ENCODE measurements at places on chromosomes 16 and 17.

- peak; percentile 19 for DNase-seq
Measured at GRCh38 chr17:70622368-70623260, 453.3 kb downstream of the KCNJ2 start.

DNA sequence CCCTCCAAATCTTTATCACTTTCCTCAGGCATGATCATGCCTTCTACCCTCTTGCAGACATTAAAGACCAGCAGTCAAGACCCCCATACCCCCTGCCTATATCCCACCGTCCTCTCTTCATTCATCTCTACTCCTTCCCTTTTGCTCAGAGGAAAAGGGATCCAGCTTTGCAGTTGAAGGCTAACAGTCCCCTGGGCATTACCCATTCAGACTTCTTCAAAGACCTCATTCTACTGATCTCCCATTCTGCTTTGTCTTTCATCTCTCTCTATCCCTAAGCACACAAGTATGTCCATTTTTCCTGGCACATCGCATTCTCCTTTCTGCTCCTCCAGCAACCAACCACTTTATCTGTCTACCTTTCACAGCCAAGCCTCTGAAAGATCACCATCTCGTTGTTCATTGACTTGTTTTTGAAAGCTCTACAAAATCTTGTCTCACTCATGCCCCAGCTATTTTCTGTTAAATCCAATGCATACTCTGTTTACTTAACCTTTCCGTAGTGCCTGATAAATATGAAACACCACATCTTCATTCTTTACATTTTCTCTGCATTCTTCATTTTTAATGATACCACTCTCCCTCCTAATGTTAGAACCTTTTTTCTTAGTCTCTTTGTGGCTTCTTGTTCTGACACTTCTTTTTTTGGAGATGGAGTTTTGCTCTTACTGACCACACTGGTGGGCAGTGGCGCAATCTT is 14.1 kb upstream of the LCMT1 start:
- DNase-seq, result peak; percentile 58

DNA sequence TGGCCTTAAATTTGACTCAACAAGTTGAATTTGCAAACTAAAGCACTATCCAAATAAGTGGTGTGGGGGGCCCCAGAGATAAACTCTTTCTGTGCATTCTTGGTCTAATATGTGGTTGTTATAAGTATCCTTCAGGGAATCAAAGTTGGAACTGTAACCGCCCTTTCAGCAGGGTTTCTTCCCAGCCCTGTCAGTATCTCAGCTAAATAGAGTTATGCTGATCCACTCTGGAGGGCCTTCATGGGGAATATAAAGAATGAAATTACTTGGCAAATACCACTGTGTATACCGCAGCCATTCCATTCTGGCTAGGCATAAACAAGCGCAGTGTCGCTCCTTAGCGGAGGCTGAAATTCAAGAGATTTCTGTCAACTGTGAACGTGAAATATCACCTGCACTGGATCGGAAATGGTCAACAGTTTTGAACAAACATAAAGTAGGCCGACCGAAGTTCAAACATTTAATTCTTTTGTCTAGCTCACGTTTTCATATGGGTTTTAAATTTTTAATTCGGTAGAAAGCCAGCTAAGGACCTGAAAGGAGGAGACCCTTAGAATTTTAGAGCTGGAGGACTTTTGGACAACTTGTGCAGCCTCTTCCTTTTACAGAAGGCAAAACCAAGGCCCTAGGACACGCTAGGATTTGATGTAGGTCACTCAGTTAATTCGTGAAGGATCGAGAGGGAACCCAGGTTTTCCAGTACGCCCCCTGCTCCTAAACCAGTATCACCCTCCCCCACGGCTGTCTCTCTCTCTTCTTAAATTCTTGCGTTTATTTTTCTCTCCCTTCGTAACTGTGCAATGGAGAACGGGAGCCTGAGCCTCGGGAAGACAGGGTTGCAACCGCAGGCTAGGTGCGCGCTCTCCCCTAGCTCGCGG is 74.7 kb downstream of the CHD9 start:
- peak; percentile 83 for DNase-seq

DNA sequence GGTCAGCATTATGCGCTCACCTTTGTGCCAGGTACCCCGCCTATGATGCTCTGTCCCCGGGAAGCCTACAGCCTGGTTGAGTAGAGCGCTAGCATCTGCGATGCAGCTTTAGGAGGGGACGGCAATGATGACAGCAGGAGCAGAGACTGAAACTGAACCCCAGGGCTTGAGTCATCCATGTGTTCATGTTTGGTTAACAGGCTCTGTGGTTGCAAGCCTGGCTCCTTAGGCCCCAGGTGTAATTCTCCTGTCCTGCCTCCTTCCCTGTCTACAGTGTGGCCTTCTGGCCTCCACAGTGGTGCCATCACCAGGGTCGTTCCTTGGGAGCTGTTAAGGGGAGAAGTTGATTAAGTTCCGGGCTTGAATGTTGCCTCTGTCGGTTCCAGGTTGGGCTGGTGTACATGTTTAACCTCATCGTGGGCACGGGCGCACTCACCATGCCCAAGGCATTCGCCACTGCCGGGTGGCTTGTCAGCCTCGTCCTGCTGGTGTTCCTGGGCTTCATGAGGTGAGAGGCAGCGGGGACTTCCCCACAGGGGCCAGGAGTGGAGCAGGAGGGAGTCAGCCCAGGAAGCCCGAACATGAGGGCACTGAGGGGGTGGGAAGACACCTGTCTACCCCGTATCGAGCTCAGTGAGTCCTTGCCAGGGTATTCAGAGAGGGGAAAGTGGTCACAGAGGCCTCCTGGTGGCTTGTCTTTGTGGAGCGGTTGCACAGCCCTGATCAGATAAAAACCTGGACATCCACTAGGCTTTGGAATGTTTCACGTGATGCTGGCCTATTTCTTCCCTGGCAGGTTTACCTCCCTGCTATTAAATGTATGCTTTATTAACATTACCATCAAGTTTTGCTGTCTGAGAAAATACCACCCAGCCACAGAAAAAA is 9.2 kb upstream of the NAT9 start:
- DNase-seq, result no peak

DNA sequence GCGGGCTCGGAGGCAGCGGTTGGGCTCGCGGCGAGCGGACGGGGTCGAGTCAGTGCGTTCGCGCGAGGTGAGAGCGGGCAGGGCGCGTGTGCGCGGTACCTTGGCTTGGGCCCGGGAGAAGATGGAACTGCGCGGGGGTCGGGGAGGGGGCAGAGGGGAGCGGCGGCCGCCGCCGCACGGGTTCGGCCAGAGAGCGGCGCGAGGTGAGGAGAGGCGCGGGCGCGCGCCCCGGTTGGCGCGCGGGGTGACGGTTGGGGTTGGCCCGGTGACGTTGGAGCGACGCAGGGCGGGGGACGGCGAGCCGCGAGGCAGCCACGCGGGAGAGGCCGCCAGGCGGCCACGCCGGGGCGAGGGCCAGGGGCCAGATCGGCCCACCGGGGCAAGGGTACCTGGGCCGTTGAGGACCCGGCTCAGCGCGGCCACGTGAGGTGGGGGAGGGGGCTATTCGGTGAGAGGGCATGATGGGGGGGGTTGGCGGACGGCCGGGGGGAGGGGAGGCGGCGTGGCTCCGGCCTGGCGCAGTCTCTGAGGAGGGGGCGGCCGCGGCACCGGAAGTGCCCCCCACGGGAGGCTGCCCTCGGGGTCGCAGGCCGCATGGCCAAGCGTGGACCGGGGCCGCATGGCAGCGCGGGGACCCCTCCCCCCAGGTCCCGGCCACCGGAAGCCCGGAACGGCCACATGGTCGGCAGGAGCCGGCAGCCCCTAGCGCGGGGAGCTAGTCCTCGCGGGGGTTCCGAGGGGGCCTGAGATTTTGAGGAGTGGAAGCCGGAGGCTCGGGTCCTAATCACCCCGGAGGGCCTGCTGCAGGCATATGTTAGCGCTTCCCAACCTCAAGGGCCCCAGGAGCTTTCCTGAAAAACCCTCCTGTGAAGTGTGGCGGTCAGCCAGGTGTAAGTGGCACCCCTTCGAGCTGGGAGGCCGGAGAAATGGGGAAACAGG is 527 bp downstream of the EIF5A start:
- DNase-seq, result peak; percentile 68

- no peak for DNase-seq
Measured at GRCh38 chr17:76270127-76270592, 5.0 kb downstream of the UBALD2 start.

- no peak for DNase-seq
Measured at GRCh38 chr16:28103516-28104170, 40.1 kb upstream of the GSG1L start.

- DNase-seq, result peak; percentile 76
Measured at GRCh38 chr16:85316321-85316919, 204.1 kb upstream of the CIBAR2 start.

DNA sequence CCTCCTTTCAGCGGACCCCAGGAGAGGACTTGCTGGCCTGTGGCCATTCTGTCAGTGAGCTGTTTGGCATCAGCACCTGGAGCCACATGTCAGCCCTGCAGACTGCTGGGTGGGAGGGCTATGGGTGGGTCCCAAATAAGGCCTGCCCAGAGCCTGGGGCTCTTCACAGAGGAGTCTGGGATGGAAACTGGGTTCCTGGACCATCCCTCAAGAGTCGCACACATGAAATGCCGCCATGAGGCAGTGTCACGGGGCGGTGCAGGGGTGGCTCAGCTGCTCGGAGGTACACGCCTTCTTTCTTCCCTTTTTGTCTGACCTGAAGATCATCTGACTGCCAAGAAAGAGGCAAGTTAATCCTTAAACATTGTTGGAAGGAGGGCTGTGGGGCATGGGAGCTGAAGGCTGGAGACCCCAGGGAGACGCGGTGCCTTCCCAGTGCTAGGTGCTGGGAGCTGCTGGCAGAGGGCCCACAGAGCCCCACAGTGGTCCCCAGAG is 14.8 kb downstream of the MPRIP start:
- no peak for DNase-seq

GRCh38 chr17:43784068-43784467 is 3.8 kb downstream of the CFAP97D1 start:
- DNase-seq, result no peak

DNA sequence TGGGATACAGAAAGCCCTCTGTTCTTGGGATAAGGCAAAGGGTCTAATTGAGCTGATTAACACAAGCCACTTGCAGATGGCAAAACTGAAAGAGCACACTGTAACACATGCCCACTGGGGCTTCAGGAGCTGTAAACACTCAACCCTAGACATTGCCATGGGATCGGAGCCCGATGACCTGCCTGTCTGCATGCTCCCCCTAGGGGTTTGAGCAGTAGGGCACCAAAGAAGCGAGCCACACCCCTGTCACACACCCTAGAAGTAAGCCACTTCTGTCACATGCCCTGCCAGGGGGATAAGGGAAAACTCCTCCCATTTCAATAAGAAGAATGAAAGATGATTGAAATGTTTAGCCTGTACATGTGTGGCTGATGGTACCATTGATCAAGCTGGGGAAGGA is 81.3 kb upstream of the IRX6 start:
- DNase-seq, result no peak

GRCh38 chr17:59503500-59503899 is 61.9 kb upstream of the DHX40 start:
- DNase-seq, result no peak

GRCh38 chr17:36197387-36197703 is 787 bp upstream of the CCL3L1 start:
- no peak for DNase-seq

- no peak for DNase-seq
Measured at GRCh38 chr16:50197582-50197981, 44.5 kb downstream of the TENT4B start.

DNA sequence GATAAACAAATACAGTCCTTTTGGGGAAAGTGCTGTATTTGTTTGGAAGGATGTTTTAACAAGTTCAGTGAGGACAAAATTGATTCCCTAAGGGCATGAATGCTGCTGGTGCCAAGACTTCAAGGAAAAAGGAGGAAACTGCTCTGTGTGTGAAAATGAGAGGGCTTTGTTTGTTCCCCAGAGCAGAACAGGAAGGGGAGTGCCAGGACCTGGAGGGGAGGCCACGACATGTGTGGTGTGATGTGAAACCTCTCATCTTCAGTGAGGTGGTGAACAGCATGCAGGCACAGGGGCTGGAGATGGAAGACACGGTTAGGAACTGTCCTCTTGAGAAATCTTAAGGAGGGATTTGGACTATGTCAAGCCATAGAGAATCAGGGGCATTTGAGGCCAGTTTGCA is 46.6 kb upstream of the GRIN2A start:
- DNase-seq, result no peak

DNA sequence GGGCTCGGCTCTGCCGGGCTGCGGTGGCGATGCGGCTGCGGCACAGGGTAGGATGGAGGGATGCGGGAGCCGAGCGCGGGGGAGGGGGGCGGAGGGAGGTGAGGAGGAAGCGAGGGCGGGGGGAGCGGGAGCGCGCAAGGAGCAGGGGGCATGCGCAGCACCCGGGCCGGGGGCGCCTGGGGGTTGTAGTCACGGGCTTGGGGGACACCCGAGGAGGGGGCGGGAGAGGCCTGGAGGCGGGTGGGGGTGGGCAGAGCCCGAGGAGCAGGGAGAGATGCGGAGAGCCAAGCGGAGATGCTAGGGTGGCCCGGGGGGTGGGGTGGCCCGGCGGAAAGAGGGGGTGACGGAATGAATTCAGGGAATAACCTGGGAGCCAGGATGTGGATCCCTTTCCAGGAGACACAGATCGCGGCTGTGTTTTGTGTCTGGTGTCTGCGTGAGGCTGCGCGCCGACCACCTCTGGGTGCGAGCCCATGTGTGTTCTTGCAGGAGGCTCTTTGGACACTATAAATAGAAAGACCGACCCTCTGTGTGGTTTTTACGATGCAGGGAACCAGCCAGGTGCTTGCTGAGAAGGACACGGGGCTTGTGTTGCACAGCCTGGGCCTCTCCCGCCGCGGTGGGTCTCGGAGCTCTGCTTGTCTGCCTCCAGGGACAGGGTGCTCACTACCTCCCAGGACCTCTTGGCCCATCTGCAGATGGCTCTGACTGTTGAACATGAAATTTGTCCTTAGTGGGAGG is at the start of gene STX1B:
Gene STX1B, minus strand, starts transcription at position 54 of the 741 bp plus-strand sequence. CDS start 242 bp downstream, outside the sequence.
- peak; percentile 70 for DNase-seq

- peak; percentile 95 for DNase-seq
Measured at GRCh38 chr17:1422885-1423284, 22.9 kb upstream of the YWHAE start.

DNA sequence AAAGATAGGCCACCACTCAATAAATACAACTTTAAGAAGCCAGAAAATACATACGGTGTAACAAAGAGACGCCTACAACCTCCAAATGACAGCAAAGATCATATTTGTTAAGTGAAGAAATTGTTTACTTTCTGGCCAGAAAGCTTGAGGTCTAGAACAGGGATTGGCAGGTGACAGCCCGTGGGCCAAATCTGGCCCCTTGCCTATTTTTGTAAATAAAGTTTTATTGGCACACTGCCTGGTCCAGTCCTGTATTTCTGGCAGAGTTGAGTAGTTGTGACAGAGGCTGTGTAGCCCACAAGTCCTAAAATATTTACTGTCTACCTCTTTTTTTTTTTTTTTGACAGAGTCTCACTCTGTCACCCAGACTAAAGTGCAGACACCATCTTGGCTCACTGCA is 3.4 kb upstream of the CLEC19A start:
- no peak for DNase-seq

- peak; percentile 35 for DNase-seq
Measured at GRCh38 chr17:32341141-32341856, 674 bp downstream of the C17orf75 start.

- peak; percentile 35 for DNase-seq
Measured at GRCh38 chr16:66900721-66901441, 17.8 kb downstream of the CDH16 start.

- DNase-seq, result peak; percentile 44
Measured at GRCh38 chr16:58843675-58844074, 109.6 kb upstream of the GOT2 start.

Measured in adipocyte (in vitro differentiated cells).